ENCODE measurements at places on chromosomes 2 and 18.

- no peak for DNase-seq
Measured at GRCh38 chr18:12086249-12086648, 7.4 kb upstream of the ANKRD62 start.

GRCh38 chr18:10420561-10421352 lies 33.7 kb upstream of the APCDD1 start:
- no peak for DNase-seq

DNA sequence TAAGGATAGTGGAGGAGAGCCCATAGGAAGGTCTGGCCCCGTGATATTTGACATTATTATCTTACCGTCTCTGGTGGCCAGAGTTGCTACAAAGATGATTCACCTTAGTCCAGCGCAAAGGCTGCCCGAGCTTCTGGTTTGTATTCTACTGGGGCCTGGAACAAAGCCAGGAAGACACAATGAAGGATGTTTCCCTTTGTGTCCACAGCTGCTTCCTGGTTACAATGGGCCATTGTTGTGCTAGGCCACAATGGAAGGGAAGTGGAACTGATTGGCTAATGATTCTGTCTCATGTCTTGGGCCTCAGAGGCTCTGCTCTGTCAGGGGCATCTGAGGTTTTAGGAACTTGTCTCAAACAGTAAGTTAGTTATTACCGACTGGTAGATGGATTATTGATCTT lies 132.2 kb downstream of the TDRD15 start:
- no peak for DNase-seq

GRCh38 chr2:161713706-161714105 lies 89.5 kb downstream of the SLC4A10 start:
- DNase-seq: no peak

DNA sequence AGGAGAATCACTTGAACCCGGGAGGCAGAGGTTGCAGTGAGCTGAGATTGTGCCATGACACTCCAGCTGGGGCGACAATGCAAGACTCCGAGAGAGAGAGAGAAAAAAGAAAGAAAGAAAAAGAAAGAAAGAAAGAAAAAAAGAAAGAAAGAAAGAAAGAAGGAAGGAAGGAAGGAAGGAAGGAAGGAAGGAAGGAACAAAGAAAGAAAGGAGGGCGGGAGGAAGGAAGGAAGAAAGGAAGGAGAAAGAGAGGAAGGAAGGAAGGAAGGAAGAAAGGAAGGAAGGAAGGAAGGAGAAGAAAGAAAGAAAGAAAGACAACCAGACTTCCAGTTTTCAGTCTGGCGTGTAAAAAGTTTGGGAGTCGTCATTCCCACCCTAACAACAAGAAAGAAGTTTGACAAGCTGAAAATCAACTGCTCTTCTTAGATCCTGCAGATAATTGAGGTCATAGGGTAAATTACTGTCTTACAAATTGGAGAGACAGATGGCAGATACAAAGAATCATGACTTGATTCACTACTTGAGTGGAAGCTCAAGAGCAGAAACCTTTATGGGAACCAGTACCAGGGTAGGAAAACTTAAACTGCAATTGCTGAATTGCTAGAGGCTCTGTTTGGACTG lies 15.1 kb upstream of the CYP27C1 start:
- DNase-seq: no peak

DNA sequence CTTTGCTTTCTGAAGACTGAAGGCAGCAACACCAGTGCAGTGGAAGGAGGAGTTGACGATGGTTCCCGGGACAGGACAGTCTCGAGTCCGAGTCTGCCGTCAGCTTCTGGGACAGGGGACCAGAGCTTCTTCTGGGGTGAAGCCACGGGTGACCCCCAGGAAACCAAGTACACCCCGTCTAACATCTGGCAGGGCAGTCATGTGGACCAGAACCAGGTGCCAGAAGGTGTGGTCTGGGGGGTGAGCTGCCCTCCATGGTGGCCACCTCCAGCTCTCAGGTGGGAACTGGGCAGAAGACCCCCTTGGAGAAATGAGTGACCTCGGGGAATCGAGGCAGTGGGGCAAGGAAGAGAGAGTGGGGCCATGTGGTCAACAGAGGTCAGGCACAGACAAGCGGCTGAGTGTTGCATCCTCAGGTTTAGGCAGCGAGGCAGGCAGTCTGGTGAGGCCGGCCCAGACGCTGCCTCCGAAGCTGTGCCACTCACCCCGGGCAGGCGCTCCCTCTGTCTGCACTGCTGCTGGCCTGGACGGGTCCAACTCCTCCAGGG lies 204.3 kb downstream of the HDAC4 start:
- DNase-seq: no peak

DNA sequence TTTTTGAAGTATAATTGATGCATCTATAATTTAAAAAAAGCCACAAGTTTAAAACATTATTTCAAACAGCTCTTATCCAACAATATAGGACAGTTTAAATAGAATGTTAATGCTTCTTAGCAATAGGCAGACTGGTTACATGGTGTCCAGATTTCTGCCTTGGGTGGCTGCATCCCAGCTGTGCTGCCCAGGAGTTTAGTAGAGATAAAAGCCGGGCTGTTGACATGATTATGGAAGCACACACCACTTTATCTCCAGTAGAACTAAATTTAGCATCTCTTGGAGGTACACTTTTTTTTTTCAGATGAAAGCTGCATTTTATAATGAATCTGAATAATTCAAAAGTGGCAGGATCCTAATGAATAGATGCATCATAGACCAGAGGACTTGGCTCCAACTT lies 309.7 kb downstream of the PLCL1 start:
- no peak for DNase-seq

GRCh38 chr2:59741840-59742239 lies 811.6 kb downstream of the BCL11A start:
- no peak for DNase-seq

GRCh38 chr2:192159208-192159607 lies 35.5 kb downstream of the TMEFF2 start:
- DNase-seq: no peak

Data from stimulated activated CD8-positive, alpha-beta memory T cell treated with anti-CD3 and anti-CD28 coated beads, Interleukin-7, amount 100 ng/mL, for 4 hours (primary cell).